ENCODE measurements at places on chromosomes 12 and 14.

DNA sequence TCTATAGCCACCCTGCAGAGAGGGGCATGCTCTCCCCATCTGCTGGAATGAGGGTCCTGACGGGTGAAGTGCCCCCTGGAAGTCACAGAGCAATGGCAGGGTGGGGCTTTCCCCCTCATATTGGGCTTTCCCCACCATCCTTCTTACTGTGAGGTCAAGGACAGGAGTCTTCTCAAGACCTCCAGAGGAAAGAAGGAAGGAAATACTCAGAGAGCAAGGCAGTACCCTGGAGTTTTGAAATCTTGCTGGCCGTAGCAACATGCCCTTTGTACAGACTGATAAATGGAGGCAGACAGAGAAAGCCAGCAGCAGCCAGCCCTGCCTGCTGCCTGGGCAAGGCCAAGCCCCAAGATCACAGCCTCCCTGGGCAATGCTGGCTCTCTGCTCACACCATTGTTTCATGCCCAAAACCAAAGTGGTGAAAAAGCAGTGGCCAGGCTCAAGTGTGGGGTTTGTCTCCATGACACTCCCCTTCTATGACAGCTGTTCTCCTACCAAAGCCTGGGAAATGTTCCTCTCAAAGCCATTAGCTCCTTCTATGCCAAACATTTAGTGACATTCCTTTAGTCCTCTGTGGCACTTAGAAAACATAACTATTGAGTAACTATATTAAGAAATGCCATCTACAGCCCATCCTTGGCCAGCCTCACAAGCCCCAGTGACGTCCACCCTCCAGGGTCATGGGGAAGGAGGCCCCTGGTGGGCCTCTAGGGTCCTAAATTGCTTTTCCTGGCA is 13.2 kb upstream of the ITPK1 start:
- DNase-seq = no peak

GRCh38 chr12:32419520-32419960 is 20.2 kb downstream of the FGD4 start:
- no peak for DNase-seq

DNA sequence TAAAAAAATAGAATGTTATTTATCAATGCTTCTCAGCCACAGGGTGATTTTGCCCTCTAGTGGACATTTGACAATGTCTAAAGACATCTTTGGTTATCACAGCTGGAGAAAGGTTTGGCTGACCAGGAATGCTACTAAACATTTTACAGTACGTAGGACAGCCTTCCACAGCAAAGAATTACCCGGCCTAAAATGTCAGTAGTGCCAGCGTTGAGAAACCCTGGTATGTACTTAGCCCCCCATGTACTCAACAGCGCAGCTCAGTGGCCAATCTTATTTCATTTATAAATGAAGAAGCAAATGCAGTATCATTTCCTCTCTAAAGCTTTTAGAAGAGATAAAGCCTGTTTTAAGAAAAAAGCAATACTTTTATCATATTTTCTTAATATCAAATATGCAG is 5.8 kb downstream of the MARK3 start:
- peak; percentile 38 for DNase-seq

DNA sequence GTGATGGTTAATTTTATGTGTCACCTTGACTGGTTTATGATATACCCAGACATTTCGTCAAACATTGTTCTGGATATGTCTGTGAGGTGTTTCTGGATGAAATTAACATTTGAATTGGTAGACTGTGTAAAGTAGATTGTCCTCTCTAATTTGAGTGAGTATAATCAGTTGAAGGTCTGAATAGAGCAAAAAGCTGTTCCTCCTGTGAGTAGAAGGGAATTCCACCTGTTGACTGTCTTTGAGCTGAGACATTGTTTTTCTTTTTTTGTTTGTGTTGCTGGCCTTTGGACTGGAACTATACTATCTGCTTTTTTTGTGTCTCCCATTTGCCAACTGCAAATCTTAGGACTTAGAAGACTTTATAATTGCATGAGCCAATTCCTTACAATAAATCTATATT is 920.9 kb upstream of the LRFN5 start:
- DNase-seq = no peak

- peak; percentile 54 for DNase-seq
Measured at GRCh38 chr14:33457617-33458016, 493.3 kb downstream of the EGLN3 start.

DNA sequence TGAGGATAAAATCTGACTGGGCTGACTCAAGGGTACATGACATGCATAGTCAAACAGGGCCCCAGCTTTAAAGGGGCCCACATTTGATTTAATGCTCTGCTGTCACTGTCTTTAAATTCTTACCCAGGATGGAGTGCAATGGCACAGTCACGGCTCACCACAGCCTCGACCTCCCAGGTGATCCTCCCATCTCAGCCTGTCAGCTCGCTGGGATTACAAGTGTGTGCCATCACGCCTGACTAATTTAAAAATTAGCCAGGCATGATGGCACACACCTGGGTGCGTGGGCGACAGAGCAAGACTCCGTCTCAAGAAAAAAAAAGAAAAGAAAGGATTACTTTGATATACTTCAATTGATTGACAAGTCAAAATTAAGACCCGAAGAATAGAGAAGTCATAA is 9.2 kb upstream of the PLBD1 start:
- no peak for DNase-seq

DNA sequence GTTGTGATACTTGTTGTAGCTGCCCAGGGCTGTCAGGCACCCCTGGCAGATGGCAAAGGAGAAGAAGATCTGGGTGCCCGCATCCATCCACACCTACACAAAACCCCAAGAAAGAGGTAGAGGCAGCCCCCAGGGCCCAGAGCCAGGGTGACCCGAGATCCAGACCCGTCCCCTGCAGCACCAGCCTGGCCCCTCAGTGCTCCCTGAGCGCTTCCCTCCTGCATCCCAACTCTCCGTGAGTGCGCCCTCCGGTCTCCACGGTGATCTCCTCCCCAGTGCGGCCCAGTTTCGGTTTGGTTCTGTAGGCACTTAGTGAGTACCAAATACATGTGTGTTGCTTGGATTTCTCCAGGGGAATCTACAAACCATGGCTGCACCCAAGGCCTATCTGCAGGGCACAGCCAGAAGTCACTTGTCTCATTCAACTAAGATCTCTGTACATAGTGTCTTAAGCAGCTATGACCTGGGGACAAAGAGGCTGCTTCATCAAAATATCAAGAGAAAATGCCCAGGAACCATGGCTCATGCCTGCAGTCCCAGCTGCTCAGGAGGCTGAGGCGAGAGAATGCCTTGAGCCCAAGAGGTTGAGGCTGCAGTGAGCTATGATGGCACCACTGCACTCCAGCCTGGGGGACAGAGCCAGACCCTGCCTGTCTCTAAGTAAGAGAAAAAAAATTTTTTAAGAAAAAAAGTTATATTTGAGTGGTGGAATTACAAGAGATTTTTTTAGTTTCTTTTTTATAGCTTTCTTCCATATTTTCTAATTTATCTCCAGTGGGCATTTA is 15.9 kb downstream of the SLC6A12 start:
- DNase-seq = no peak

GRCh38 chr12:69529021-69529420 is 56.2 kb upstream of the CCT2 start:
- DNase-seq = no peak

GRCh38 chr14:40955131-40955505 is 651.6 kb upstream of the LRFN5 start:
- DNase-seq = no peak

DNA sequence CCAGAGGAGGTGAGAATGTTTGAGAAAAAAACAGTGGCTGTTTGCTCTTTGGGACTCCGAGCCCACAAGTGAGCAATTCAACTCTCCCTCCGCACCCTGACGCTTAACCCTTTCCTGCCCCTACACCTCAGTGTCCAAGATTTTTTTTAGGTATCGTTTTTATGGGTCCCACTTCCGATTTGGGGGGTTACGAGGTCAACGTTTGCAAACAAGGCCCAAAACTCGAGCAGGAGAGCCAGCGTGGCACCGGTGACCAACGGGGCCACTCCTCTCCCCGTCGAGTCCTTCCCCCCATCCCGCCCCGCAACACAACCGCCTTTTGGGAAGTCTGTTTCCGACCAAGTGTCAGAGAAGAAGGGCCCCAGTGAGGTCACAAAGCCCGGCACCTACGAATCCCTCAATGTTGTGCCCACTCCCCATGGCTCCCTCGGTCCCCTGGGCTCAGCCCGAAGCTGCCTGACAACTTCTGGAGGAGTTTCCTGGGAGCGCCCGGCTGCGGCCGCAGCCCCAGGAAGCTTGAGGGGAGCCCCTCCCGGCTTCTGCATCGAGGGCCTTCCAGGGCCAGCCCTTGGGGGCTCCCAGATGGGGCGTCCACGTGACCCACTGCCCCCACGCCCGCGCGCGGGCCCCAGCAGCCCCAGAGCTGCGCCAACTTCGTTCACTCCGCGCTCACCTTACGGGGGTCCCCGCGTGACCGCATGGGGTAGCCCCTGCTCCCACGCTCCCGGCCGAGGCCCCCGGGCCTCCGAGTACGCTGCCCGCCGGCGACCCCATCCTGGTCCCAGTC is 1.2 kb downstream of the CDK2AP1 start:
- no peak for DNase-seq

- no peak for DNase-seq
Measured at GRCh38 chr14:63517354-63517753, 25.8 kb downstream of the PPP2R5E start.

DNA sequence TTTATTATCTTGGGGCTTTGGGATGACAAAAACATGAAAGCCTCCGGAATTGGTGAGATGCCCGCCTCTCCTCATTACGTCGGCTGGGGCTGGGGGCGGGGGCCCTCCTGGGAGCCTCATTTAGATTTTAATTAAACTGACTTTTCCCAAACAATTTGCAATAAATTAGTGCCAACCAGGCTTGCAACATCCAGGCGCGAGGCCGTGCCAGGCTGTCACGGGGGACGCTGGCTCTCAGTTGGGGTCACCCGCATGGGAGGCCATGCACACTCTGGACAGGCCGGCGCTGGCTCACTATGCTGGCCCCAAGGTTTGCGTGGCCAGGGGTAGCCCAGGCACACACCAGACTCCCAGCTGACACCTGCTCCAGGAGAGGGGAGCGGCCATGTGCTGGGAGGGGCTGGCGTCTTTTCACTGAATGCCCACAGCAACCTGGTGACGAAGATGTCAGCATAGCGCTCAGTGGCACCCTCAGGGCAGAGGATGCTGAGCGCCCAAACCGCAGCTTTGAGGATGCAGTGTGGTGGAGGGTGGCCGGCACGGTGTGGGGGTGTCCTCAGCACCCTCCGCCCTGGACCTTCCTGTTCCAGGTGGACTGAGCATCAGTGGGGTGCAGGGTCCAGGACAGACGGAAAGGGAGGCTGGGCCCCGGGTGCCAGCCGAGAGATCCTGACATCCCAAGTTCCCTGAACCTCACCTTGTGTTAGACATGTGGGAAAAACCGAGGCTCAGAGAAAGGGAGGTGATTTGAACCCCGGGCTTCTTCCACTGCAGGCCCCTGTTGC is 190.8 kb upstream of the C14orf180 start:
- no peak for DNase-seq

- DNase-seq = no peak
Measured at GRCh38 chr12:75481013-75481705, 604 bp downstream of the GLIPR1 start.

DNA sequence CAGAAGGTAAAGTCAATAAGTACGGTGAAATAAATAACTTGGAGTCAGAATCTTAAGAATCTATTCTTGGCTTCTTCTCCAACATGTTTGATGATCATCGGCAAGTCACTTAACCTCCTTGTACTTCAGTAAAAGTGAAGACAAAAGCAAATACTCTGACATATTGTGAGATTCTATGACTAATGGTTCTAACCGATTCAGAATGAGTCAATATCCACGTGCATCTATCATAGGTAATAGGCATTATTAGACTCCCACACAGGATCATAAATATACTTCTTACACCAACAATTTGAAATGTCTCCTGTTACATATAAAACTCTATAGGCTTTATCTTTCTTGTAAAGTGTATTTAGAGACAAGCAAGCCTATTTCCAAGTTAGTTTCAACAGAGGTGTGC is 144.4 kb upstream of the ATXN7L3B start:
- peak; percentile 32 for DNase-seq

DNA sequence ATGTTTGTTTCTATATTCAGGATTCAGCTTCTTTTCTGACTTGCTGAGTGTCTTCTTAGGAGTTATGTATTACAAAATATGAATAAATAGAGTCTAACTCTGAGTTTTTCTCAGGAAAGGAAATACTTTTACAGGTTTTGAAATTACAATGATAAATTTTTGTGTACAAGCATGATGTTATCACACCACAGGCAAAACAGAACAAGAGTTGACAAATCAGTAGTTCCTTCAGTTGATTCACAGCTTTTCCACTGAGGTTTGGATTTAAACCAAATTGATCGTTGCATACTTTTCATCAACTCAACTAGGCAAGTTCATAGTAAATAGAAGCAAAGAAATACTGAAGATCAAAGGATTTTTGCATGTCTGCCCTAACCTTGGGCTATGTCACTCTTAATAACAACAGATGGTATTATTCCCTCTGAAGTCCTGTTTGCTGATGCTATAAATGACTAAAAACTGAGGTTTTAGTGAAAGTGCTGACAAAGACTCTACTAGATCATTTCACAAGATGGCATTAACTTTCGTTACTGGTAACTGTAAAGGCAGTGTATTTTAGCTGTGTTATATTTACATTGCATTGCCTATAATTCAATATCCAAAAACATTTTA is 520.2 kb downstream of the FLRT2 start:
- DNase-seq = no peak

GRCh38 chr12:116314477-116314876 is 37.0 kb upstream of the MED13L start:
- DNase-seq = no peak

DNA sequence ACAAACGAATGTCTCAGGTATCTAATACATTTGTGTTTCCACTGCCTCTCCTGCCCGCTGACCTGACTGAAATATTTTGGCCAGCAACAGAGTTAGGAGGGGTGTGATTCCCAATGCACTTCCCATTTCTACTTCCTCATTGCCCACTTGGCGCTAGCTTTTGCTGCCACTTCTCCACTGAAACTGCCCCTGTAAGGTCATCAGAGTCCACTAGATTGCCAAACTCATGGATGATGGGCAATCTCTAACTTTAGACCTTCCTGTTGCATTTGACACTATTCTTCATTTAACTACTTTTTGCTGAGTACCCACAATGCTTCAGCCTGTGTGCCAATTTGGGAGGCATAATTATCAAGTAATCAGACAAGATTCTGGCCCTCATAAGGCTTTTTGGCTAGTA is 40.8 kb downstream of the GPR65 start:
- DNase-seq = no peak

GRCh38 chr14:66833816-66834215 is 325.9 kb downstream of the GPHN start:
- DNase-seq = no peak

DNA sequence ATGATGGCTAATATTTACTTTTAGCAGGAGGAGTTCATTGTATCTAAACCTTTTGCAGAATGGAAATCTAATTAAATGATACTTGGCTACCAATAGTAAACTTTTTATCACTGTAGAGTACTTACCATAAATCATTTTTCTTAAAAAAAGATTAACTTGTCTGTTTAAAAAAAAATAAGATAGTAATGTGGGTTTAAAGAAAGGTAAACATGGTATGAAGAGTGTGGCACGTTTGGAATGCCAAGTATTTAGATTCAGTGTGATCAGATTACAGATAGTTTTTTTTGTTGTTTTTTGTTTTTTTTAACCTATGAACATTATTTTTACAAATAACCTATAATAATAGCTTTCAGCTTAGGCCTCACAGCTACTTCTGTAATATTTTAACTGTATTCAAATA is 25.8 kb downstream of the KTN1 start:
- DNase-seq = no peak

- no peak for DNase-seq
Measured at GRCh38 chr14:56270921-56271320, 152.7 kb downstream of the PELI2 start.

GRCh38 chr14:57818511-57818910 is 47.4 kb downstream of the SLC35F4 start:
- no peak for DNase-seq

Data from RWPE1 (cell line).